SW 1271 (cell line): ENCODE measurements at places on chromosomes 2 and 18.

DNA sequence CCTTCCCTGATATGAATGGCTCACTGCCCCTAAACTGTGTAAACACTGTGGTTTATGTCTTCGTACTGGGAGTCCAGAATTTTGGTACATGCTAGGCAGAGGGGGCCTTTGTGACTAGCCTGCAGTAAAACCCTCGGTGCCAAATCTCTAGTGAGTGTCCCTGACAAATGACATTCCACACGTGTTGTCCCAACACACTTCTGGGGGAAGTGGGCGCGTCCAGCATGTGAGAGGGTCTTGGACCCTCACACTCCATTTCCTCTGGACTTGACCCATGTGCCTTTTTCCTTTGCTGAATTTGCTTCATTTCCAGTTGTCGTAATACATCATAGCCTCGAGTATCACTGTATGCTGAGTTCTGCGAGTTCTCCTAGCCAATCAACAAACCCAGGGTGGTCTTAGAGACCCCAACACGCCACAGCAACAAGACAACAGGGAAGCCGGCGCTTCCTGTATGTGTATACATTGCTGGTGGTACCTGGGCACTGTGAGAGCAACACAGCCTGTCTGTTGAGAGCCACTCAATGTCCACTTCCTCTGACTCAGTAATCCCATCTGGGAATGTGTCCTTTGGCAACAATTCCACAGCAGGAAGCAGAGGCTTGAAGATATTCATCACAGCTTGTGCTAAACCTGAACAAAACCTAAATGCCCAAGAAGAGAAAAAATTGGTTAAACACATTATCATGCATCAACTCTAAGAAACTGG, 26.9 kb upstream of the SLC66A3 start:
- DNase-seq, result peak; percentile 54

- DNase-seq, result no peak
Measured at GRCh38 chr2:166170356-166170755, 42.5 kb upstream of the SCN1A start.

DNA sequence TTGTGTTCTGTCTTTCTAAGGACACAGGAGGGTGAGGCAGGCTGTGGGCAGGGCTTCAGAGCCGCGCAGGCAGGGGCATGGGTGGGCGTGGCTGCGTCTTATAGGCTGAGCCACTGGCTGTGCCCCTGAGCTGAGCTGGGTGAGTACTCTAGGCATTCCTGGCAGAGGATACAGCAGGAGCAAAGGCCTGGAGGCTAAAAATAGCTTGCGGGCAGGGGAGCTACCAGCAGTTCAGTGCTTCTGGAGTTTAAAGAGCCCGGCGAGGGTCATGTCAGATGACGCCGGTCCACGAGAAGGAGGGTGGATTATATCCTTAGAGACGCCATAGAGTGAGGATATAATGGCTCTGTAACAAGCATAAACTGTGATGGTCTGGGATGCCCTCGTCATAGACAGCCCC, 31.5 kb upstream of the PDIA6 start:
- no peak for DNase-seq

DNA sequence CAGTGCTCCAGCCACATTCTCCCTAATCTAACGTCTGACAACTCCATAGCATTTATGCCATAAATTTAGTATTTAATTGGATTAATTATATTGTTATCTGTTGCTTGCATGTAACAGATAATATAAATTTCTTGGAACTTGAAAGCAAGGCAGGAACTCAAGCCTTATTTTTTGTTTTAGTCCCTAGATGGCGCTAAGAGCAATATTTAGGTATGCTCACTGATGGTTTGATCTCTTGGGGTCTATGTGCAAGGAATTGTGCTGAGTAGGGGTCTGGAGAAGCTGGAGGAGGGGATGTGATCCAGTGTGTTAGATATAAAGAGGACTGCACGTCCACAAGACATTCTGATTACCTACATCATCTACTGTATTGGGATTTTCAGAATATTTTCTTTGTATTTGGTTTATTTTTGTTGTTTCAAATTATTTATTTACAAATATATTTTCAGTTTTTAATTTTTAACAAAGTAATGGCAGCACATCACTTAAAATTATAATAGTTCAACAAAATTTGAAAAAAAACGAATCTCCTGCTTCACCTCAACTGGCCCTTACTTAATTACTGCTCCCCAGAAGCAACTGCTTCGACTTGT, 32.8 kb downstream of the KATNAL2 start:
- no peak for DNase-seq

DNA sequence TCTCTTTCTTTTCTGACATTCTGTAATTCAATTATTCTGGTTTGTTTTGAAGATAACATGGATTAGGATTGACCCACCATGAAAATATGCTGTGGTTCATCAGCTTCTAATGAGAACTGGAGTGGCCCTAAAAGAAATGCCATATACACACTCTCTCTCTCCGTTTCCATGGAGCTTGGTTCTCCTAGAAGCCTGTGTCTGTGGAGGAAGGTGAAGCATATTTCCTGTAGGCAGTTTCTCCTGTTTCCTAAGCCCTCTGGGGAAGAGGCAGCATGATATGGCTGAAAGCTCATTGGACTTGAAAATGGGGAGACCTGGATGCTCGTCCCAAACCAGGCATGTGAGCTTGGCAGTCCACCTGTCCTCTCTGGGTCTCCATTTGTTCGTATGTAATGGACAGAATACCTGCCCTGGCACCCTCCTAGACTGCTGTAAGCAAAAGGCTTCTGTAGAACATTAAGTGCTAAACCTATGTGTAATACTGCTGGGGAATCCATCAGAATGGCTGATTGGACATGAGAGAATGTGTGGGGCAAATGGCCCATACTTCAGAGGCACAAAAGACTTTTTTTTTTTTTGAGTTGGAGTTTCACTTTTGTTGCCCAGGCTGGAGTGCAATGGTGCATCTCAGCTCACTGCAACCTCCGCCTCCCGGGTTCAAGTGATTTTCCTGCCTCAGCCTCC, 75.3 kb upstream of the PPP1CB start:
- no peak for DNase-seq
